Memory B cell (primary cell): ENCODE measurements at places on chromosomes 12 and 14.

GRCh38 chr12:120159509-120160237, 34.8 kb downstream of the GCN1 start:
- no peak for DNase-seq

DNA sequence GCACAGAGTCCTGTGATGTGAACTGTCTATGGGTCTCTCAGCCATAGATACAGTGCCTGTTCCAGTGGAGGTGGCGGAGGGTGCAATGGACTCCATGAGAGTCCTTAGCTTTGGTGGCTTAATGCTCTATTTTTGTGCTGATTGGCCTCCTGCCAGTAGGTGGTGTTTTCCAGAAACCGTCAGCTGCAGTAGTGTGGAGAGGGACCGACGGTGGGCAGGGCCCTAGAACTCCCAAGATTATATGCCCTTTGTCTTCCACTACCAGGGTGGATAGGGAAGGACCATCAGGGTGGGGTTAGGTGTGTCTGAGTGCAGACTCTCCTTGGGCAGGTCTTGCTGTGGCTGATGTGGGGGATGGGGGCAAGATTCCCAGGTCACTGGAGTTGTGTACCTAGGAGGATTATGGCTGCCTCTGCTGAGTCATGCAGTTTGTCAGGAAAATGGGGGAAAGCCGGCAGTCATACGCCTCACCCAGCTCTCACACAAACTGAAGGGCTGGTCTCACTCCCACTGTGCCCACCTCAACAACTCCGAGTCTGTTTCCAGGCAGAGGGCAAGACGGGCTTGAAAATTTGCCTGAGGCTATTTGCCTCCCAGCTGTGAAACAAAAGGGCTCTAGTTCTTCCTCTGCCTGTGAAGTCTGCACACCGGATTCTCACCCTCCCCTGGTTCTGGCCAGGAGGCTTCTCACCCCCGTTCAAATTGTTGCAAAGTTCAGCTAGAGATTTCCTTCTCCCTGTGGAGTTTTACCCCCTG, 24.9 kb upstream of the ZDHHC17 start:
- DNase-seq = no peak

- DNase-seq = no peak
Measured at GRCh38 chr14:65833267-65833880, 420.8 kb downstream of the FUT8 start.

GRCh38 chr12:56271031-56271430, 4.3 kb downstream of the COQ10A start:
- no peak for DNase-seq

DNA sequence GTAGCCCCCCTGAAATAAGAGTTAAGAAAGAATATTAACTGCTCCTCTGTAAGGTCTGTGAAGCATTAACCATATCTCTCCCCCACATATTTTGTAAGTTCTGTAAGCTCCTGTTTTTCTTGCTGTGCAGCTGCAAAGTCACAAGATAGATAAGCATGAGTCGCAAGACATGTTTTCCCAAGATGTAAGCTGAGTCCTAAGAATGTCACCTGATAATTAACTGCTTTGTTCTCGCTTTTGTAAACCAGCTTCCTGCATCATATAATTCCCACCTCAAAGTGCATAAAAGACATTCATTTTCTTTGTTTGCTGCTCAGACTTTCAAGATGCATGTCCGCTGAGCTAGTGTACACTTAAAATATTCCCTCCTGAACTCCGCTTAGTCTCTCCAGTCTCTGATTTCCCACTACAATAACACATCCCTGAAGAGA, 27.0 kb upstream of the PHC1 start:
- no peak for DNase-seq

- no peak for DNase-seq
Measured at GRCh38 chr12:11624116-11624515, 25.4 kb upstream of the ETV6 start.

DNA sequence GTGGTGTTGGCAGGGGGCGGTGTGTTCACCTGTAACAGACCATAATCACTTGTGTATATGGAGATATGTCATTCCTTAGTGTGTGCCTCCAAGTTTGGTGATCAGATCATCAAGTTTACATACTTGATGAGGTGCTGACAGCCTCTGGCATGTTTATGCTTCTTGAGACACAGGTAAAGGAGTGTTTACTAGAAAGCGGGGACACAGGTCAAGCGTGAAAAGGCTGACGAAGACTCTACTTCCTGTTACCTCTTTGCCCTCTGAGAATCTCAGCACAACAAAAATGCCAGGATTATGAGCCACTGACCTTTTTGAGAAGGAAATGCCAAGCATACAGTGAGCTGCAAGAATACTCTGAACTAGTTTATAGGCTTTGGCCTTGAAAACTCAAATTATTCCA, 29.6 kb downstream of the PRDM4 start:
- DNase-seq = peak; percentile 39

GRCh38 chr14:29648045-29648444, 279.6 kb downstream of the PRKD1 start:
- DNase-seq = no peak

- no peak for DNase-seq
Measured at GRCh38 chr12:89135976-89136634, 216.2 kb downstream of the DUSP6 start.

DNA sequence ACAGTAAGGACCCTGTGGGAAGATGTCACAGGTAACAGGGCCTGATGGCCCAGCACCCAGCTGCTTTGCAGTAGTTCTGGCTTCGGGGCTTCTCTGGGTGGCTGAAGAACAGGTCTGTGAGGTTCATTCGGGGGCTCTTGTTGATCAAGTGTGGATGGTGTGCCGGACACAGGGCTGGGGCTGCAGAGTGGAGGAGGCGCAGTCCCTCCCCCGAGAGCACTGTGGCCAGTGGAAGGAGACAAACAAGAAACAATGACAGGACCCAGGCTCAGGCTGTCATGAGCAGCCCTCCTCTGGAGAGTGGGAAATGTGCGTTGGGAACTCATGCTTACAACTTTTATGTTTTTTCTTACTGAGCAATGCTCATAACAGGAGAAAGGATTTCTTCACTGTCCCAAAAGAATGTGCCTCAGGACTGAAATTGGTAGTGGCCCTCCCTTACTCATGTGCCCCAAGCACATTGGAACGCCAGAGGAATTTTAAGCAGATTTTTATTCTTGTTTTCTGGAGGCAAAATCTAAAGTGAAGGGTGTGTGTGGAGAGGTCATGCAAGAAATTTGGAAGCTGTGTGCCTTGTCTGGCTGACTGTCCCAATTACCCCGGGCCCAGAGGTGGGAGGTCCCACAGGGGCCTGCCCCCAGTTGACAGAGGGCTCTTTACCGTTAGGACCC, 233.8 kb downstream of the CACNA1C start:
- DNase-seq = no peak

DNA sequence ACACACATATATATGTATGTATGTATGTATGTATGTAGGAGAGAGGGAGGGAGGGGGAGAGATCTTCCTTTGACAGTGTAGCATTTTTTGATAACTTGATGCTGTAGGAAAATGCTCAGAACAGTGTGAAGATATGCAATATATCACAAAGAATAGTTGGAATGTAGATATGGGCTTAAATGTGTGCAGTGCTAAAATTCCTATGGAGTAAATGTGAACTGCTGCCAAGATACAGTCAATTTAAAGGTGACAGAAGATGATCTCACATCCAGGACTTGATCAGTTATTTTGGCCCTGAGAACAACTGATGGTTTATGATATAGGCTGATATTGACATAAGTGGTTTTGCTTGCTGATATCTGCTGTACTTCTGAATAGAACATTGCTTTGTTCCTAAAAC, 84.2 kb downstream of the DAAM1 start:
- no peak for DNase-seq

GRCh38 chr12:106582249-106582591, 584 bp upstream of the RFX4 start:
- no peak for DNase-seq

DNA sequence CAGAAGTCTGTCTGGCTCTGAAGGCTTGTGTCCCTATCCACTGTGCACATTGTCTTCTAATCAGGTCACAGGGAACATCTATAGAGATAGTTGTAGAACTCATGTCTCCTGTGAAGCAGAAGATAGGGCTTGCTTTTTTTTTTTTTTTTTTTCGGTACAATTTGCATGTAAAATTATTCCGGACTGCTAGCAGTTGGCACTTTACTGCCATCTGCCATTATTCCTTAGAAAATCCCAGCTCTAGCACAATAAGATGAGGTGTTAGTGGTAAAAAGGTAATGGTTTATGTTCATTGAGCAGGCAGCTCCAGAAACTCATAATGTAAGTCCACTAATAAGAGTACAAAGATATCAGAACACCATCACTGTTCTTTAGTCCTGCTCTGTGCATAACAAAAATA, 8.7 kb downstream of the MYRFL start:
- DNase-seq = no peak

- no peak for DNase-seq
Measured at GRCh38 chr12:85394809-85395208, 114.8 kb downstream of the ALX1 start.

DNA sequence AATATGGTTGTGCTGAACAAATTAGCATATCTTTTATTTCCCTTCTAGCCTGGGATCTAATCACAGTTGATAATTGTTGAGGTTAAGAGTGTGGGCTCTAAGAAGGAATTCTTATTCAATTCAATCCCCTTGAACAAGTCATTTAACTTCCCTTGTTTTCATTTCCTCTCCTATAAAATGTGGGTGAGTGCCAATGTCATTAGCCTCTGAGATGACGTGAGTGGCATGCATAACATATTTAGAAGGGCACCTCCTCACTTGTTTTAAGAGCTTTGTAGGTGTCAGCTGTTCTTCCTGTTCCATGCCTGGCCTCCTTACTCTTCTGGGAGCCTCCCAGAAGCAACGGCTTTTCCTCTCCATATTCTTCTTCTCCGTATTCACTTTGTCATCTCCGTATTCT, 155.4 kb upstream of the NEDD1 start:
- DNase-seq = no peak

DNA sequence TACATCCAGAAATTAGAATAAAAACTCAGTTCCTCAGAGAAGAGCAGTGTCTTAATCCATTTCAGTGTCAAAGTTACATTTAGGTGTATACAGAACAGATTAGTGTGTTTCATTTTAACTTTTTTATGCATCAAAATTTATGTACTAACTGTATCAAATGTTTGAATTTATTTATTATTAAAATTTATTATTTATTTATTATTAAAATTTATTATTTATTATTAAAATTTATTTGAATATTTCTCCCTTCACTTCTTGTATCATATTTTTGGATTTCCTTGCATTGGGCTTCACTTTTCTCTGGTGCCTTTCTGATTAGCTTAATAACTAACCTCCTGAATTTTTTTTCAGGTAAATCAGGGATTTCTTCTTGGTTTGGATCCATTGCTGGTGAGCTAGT, 2.3 kb upstream of the TAS2R14 start:
- DNase-seq = no peak

DNA sequence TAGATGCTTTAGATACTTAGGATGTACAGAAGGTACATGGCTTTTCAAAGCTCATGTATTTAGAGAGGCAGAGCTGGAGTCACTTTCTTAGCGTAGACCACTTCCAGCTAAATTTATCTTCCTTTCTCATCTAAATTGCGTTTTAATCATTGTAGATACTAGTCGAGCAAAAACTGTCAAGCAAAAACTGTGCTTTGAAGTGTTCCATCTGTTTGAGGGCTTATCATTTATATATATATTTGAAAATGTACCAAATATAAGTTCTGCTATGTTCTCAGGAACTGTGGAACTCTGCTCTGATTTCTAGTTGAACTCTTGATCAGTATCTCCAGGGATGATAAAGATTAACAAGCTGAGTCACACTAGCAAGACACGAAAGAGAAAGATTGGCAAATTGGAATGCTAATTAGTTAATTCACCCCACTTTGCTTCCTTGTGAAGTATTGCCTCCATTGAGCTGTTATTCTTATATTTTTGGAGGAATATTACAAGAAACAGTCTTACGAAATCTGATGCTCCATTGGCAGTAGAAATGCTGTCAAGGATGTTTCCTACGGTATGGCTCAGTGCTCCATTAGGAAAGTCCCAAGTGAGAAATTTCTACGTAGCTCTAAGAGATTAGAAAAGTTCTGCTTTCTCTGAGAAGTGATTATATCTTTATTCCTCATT, 310.7 kb downstream of the AEBP2 start:
- DNase-seq = no peak

DNA sequence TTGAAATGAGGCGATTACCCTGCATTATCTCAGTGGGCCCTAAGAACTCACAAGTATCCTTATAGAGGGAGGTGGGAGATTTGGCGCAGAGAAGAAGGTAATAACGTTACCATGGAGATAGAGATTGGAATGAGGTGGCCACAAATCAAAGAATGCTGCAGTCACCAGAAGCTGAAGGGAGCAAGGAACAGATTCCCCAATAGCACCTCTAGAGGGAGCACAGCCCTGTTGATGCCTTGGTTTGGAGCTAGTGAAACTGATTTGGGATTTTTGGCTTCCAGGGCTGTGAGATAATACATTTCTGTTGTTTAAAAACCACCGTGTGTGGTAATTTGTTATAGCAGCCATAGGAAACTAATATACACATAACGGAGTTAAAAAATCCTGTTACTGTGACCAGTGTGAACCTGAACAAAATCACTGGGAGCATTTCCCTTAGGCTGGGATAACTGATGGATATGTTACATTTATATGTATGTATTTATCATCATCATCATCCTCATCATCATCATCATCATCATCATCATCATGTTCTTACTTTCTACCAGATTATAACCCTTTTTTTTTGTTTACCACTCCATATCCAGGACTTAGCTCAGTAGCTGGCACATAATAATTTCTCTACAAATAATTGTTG, 100.3 kb downstream of the LIN7A start:
- no peak for DNase-seq

GRCh38 chr12:46450279-46450748, 77.7 kb upstream of the SLC38A2 start:
- no peak for DNase-seq

DNA sequence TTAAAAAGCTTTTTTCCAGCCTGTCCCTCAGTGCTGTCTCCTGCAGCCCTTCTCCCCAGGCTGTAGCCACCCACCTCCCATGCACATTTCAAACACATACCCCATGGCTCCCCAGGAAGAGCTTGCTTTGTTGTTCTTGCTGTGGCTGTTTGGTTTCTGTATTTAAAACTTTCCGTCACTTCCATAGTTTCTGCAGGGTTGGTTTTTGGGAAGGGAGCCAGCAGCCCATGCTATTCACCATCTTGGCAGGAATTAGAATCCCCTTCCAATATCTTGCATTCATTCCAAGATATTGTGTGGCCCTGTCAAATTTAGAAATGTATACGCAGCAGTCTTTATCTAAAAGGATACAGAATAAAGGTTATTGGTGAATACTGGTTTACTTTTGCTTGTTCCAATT, 29.6 kb downstream of the CFAP251 start:
- no peak for DNase-seq

DNA sequence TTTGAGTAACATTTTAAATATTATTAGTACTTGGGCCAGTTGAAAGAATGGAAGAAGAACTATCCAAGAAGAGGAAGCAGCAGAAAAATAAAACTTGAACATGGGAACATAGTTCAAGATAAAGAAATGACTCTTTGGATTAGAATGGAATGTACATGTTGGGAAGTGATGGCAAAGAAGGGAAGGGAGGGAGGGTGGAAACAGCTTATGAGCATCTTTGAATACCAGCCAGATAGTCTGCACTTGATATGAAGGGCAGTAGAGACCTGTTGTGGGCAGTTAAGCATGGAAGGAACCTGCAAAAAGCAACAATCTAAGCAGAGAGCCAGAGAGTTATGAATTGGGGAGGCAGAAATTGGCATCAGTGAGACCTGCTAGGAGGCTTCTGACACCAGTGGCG, 10.0 kb upstream of the IL22 start:
- no peak for DNase-seq

- DNase-seq = no peak
Measured at GRCh38 chr12:84757978-84758377, 154.6 kb downstream of the SLC6A15 start.

- no peak for DNase-seq
Measured at GRCh38 chr12:93116632-93117031, 187.5 kb upstream of the EEA1 start.
